Activated naive CD4-positive, alpha-beta T cell treated with anti-CD3 and anti-CD28 coated beads for 36 hours (primary cell): ENCODE measurements at places on chromosomes 13 and 19. TPM values are rescaled to one million over a fixed set of nuclear protein-coding genes. Genes with fewer than 3 reads are reported as not detected.

PSG2 gene
- not detected for total RNA-seq

PSG11 gene
- not detected for total RNA-seq

POU2F2 gene
- total RNA-seq, result 30.0 TPM

VPS36 gene
- total RNA-seq, result 32.0 TPM

CCDC169 gene
- 1.0 TPM for total RNA-seq
